ENCODE measurements at places on chromosomes 16 and 17.
A peak's percentile ranks its signal among the peaks of the same experiment; 100 is the strongest.

DNA sequence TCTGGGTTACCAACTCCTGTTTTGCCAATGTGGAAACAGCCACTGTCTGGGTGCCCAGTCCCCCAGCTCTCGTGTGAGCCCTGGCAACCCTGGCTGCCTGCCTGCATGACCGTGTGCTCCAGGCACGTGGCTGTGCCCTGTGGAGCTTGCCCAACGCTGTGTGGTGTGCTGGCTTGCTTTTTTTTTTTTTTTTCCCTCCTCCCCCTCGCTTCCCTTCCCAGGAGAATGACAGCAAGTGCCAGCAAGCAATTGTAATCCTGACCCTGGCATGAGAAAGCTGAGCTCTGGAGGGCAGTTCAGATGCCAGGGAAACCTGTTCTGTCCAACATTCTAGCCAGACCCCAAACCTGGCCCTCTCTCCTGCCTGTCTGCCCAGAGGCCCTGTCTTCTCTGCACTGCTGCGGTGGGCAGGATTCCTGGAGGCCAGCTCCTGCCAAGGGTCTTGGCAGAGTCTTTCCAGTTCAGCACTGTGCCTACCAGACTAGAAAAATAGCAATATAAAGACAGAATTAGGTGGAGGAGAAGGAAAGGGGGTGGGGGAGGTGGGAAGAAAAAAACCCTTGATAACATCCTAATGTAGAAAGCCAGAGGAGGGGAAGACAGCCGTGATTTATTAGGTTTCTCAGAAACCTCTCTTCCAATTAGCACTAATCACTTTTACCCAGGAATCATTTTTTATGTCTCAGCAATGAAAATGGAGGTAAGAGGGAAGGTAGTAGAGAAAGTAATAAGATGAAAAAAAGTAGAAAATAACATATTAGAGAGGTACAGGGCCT, 9.0 kb downstream of the HLF start:
- no peak for DNase-seq

- no peak for DNase-seq
These were observed 31.4 kb downstream of the C16orf54 start for GRCh38 chr16:29714396-29714795.

GRCh38 chr16:58038219-58038641, 12.7 kb downstream of the MMP15 start:
- DNase-seq, result no peak

DNA sequence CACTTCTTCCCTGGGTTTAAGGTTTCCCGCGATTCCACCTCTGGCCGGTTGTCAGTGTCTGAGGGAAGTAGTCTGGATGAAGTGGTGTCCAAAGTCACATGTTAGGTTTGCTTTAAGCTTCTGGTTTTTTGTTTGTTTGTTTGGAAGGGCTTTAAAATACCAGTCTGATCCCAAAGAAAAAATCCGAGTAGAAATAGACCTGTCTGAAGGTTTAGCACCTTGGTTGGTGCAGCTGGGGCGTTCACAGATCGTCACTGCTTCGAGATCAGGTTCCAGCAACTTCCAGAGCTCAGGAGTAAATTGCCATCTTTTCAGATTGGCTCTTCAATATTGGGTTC, 567 bp downstream of the TMEM97 start:
- DNase-seq, result no peak

GRCh38 chr17:4204190-4204589, 59.6 kb downstream of the ANKFY1 start:
- no peak for DNase-seq

DNA sequence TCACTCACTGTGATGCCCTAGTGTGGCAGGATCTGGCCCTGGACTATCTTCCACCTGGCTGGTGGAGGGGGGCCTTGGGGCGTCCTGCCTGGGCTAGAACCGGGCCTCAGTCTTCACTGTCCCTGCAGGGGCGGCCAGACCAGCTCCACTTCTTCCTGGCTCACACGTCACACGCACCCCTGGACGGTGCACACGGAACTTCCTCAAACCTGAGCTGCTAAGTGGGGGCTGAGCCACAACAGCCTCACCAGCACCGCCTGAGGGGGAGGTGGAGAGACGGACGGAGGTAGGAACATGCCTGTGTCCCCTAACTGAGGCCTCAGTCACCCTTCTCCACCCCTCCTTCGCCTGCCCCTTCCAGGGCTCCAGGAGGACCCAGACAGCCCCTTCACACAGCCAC, 36.6 kb downstream of the TIMM22 start:
- no peak for DNase-seq

DNA sequence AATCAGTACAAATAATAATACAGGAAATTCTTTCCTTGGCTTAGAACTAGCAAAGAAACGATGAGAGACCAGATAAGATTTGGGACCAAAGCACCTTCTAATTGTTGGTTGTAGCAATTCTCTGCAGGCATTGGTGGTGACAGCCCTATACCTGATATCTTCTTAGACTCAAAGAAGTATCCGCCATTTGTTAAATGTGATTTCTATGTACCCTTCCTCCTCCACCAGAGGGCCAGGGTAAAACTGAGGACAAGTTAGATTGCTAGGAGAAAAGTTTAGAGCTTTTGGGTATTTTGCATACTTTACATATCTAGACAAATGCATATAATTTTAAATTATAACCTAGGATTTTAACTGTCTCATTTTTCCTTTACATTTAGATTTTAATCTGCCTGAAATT, 304.3 kb downstream of the HS3ST4 start:
- no peak for DNase-seq

- DNase-seq, result no peak
These were observed 91.0 kb downstream of the WSCD1 start for GRCh38 chr17:6160911-6161855.

DNA sequence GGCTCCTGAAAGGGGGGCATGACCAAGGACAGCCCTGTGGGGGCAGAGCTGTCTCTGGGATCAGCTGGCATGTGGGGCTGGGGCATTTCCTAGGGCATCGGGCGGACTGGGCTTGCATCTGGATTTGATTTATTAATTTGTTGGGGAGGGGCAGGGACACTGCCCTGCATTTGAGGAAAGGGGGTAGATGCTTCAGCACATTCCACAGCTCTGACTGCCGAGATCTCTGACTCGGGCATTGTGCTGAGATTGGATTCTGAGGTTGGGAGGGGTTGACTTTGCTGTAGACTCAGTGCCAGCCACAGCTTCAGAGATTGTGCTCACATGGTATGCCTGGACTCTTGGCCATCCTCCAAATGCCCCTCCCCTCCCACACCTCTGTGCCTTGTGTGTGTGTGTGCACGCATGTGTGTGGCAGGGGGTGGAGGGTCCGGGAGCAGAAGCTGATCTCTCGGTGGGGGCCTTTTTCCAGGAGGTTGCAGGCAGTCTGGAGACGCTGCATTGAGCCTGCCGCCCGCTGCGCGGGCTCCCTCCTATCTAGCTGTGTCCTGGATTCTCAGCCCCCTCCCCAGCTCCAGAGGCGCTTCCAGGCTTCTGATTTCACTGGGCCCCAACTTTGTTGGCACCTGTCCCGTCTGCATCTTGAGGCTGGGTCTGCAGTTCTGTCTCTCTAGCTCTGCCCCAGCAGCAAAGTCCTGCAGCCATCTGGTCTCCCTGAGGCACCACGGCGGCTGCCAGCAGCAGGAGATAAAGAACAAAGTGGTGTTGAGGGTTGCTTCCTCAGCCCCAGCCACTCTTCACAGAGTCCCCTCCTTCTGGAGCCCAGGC, 14.9 kb downstream of the IGFBP4 start:
- no peak for DNase-seq

DNA sequence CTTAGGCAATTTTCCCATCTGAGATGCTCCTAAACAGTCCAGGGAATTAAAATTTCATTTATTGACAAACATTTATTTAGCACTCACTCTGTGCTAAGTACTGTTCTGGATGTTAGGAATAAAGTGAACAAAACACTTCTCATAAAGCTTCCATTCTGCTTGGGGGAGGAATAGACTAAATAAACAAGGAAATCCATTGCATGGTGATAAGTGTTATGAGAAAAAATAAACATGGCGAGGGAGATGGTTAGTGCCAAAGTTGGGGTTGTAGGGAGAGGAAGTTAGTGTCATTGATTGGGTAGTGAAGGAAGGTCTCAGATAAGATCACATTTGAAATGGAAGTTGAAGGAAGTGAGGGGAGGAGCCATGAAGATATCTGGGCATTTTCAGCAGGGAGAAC, 72.2 kb upstream of the CES5A start:
- DNase-seq, result no peak

- DNase-seq, result no peak
These were observed 5.1 kb downstream of the KRT13 start for GRCh38 chr17:41500131-41500911.

DNA sequence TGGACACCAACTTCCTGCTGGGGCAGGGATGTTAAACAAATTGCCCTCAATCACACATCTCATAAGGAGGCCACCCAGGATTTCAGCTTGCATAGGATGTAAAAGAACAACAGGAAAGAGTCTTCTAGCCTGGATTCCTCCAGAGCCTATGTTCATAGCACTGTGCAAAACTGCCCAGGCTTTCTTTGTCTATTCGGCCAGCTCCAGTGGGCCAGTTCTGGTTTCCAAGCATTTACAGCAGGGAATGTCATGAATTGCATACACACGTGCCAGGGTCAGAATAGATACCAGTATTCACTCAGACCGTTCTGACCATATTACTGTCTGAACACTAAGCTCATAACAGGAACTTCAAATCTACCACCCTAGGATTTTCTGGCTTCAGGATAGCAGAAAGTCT, 273.2 kb downstream of the CDH8 start:
- DNase-seq, result no peak

DNA sequence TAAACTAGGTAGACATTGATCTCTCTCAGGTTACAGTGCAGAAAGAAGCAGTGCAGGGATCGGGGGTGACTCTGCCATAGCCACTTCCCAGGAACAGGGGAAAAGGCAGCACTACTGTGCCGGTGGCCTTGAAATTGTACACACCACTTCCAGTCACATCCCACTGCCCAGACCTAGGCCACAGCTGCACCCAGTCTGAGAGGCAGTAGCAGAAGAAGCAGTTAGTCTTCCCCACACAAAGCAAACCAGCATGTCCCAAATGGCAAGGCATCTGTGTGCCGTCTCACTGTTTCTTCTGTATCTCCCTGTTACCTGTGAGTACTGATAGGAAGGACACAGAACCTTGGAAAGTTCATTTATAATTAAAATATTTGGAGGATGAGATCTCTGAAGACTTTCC, 47.0 kb downstream of the TMC6 start:
- no peak for DNase-seq

- DNase-seq, result peak; percentile 22
These were observed 12.3 kb downstream of the CES4A start for GRCh38 chr16:67000384-67001351.

DNA sequence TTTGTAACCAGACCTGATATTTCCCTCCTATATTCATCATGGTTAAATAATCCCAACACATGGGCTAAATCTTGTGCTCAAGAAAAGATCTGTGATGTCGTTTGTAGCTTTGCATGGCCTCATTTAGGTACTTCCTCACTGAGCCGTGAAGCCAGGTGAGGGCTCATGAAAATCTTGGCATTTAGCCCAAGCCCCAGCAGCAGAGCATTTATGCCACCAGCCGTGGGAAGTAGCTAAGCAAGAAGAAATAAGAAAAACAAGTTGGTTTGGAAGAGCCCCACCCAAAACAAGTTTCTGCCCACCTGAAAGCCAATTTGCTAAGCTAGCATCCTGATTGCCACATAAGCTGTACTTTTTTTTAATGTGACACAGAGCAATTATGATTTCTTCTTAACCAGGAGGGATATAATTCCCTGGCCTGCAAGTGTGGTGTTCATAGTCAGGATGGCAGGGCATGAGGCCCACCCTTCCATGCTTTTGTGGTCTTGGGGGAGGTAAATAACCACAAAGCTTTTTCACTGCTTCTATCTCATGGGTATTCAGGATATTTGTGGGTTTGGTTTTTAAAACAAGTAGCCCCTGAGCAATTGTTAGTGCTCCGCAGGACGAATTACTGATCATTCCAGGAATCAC, 10.5 kb downstream of the TMIGD1 start:
- no peak for DNase-seq

DNA sequence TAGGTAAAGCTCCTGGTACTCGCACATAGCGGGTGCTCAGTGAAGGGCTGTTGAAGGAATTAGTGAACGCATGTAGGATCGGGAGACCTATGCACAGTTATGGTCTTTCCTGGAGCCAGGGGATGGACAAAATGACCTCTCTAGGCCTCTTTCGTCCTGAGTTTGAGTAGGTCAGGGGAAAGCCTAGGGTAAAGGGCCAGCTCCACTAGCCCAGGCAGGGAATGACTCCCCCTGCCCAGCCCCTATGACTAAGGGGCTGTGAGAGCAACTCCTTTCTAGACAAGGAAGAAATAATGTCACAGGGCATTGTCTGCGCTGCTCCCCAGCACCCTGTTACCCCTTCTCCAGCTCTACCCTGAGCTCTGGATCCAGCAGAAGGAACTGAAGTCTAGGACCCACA, 24.6 kb upstream of the FMNL1 start:
- DNase-seq, result no peak

- no peak for DNase-seq
These were observed 80.4 kb downstream of the PGS1 start for GRCh38 chr17:78458736-78459335.

GRCh38 chr16:7315813-7316212, 16.8 kb upstream of the RBFOX1 start:
- DNase-seq, result no peak

GRCh38 chr16:53973021-53973420, 269.1 kb downstream of the FTO start:
- DNase-seq, result no peak

GRCh38 chr17:7229504-7229903, 4.8 kb downstream of the DVL2 start:
- no peak for DNase-seq

DNA sequence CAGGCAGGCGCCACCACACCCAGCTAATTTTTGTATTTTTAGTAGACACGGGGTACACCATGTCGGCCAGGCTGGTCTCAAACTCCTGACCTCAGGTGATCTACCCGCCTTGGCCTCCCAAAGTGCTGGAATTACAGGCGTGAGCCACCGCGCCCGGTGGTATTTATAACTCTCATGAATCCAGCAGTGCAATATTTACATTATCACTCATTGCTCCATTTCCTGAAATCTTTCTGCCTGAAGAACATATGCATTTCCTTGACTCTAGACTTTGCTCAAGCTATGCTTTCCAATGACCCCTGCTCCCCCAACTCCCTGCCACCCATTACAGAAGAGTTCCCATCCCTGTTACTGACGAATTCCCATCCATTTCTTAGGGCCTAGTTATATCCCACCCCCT, 19.7 kb upstream of the NDUFAB1 start:
- no peak for DNase-seq

- no peak for DNase-seq
These were observed 82.9 kb downstream of the SDR42E1 start for GRCh38 chr16:81928271-81928918.

DNA sequence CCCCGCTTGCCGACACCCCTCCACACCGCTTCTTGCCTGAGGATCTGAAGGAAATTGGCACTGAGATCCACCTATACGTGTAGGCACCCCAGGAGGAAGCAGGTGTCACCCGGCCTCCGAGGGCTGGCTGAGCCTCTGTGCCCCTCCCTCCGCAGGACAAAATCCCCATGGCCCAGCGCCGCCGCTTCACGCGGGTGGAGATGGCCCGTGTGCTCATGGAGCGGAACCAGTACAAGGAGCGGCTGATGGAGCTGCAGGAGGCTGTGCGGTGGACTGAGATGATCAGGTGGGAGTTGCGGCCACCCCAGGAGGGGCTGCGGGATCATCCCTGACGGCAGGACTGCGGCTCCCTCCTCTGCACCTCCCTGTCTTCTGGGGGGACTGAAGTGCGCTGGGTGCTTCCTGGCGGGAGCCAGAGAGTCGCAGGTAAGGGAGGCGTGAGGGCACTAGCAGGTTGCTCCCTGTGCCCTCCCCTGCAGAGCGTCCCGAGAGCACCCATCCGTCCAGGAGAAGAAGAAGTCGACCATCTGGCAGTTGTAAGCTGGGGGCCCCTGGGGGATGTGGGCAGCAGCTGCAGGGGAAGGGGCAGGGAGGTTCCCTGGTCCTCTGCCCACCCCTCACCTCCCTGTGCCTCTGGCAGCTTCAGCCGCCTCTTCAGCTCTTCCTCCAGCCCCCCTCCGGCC, 9.0 kb downstream of the NME3 start:
- no peak for DNase-seq

Data from stimulated activated CD4-positive, alpha-beta T cell treated with anti-CD3 and anti-CD28 coated beads, Interleukin-15, amount 100 ng/mL, for 1 hour (primary cell).